HTR-8/SVneo (cell line): ENCODE measurements at places on chromosomes 11 and 22.

DNA sequence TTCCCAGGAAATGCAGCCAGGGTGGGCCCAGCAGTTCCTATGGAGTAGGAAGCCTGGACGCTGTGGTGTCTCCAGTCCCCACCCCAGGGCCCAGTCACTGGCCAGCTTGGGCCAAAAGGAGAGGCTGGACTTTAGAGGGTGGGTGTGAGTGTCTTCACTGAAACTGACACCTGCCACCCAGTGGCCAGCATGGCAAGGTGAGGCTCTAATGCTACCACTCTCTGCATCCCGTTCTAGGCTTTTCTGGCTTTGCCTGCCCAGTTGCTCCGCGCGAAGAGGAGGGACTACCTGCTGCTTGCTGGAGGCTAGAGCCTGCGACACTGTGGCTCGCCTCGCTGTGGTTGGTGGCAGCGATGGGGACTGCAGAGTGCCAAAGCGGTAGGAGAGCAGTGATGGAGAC, 35.4 kb downstream of the C22orf42 start:
- no peak for DNase-seq

GRCh38 chr11:31487848-31488247, 21.6 kb downstream of the IMMP1L start:
- DNase-seq, result peak; percentile 5

GRCh38 chr22:20013382-20013871, 3.2 kb downstream of the ARVCF start:
- DNase-seq, result peak; percentile 53

DNA sequence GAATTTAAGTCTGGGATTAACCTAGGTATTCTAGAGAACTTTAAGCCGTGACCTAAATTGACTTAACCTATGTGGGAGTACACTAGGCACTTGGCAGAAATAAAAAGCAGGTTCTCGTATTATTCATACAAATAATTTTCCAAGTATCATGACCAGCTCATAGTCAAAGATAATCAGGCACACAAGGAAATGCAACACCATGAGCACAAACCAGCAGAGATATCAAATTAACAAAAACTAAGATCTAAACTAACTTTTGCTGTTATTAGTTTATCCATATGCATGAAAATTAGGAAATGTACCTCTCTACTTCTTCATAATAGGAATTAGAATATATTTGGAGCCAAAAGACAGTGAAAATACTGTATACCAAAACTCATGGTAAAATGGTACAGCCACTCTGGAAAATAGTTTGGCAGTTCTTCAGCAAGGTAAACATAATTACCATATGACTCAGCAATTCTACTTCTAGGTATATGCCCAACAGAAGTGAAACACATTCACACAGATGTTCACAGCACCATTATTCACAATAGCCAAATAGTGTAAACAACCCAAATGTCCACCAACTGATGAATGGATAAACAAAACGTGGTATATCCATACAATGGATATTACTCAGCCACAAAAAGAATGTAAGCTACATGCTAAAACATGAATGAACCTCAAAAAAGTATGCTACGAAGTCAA, 154.1 kb downstream of the ENTHD1 start:
- no peak for DNase-seq

GRCh38 chr11:76008474-76008873, 193.5 kb downstream of the UVRAG start:
- no peak for DNase-seq

GRCh38 chr11:118921929-118922744, 3.6 kb downstream of the BCL9L start:
- DNase-seq, result peak; percentile 76

DNA sequence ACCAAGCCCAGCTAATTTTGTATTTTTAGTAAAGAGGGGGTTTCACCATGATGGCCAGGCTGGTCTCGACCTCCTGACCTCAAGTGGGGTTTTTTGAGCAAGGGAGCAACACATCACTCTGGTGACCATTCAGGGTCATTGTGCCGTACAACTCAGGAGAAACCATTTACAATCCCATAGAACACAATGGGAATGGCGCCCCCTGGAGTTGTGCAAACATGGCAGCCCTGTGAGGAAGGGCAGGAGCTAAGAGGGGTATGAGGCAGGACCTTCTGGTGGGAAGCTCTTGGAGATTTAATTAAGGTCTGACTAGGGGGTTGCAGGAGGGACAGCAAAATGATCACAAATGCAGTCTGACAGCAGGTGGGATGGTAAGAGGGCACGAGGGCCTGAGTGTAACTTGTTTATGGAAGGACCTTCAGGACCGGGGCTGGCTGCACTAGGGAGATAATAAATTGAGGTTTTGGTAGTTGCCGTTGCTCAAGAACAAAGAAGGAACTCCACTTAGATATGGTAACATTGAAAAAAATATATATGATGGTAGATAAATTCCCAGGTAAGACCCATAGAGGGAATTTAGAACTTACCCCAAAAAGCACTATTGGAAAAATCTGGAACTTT, 9.1 kb upstream of the CSF2RB start:
- DNase-seq, result no peak
